ENCODE measurements at places on chromosomes 1 and 21.

DNA sequence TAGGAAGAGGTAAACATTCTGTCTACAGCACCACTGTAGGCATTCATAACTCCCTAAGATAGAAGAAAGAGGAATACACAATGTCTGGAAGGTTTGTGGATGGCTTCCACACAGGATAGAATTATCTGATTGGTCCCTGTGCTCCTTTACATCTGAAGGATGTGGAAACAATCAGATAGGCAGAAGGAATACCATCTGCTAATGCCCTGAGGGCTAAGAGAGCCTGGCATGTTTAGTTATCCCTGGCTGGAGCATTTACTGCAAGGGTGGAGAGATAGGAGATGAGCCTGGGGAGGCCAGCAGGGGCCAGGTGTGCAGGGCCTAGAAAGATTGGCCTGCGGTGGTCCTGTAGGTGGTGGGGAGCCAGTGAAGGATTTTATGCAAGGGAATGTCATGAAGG, 8.6 kb upstream of the ACBD3 start:
- no peak for DNase-seq

GRCh38 chr1:106768501-106768900, 288.0 kb upstream of the PRMT6 start:
- DNase-seq: no peak

- DNase-seq: no peak
Observed at GRCh38 chr1:39892601-39893595, 8.8 kb downstream of the MYCL start.

- no peak for DNase-seq
Observed at GRCh38 chr1:53362270-53362669, 34.4 kb upstream of the LRP8 start.

DNA sequence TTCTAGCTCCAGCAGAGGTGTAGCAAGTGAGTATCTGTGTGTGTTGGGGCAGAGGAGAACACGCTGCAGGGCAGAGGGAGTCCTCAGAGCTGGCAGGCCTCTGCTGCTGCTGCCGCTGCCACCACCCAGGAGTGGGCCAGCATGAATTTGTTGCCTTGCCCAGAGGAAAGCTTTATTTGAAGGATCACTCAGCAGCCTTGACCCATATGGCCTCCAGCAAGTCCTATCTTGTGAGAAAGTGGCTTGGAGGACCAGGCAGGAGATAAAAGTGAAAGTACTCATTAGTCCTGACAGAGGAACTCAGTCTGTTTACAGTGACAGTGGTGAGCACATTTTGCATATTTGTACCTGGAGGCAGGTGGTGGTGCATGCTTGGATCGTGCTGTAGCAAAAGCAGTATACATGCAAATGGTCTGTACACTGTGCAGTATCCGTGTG, 3.1 kb downstream of the TRAF5 start:
- no peak for DNase-seq

- peak; percentile 53 for DNase-seq
Observed at GRCh38 chr1:180849031-180849775, 63.5 kb upstream of the KIAA1614 start.

DNA sequence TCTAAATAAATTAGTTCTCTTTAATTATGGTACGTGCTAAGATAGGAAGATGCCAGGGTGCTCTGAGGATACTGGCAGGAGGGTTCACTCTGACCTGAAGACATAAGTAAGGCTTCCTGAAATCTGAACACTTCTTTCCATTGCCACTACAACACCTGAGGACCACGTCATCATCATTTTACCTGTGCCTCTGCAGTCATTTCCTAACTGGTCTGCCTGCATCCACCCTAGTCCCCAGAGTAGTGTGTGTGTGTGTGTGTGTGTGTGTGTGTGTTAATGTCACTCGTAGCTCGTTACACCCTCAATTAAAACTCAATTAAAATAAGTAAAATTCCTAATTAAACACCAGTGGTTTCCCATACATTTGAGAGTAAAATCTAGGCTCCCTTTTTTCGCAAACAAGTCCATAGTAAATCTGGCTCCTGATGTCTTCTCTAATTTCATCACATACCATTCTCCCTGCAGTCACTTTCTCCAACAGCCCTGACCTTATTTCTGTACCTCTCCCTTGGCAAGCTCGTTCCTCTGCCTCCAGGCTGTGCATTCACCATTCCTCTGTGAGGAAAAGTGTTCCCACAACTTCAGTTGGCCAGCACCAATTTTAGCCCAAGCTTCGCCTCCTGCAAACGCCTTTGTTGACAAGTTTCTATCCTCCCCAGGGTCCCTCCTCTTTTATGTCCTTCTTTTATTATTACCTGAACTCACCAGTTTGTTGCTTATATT, 8.7 kb downstream of the IL12RB2 start:
- no peak for DNase-seq

DNA sequence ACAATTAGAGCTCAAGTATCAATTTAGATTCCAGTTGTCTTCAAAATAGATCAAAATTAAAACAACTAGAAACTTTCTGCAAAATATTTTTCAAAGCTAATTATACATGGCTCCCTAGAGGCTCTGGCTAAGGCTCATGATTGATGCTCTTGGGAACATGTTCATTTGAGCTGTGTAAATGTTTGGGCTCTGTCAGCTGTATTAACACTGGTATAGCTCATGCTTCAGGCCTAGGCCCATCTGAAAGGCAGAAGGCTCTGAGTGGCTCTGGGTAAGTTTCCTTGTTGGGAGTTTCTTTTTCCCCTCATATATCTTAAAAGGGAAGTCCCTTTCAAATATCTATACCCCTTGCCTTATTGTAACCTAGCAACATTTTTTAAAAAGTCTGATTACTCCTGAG, 81.3 kb downstream of the UROD start:
- no peak for DNase-seq

DNA sequence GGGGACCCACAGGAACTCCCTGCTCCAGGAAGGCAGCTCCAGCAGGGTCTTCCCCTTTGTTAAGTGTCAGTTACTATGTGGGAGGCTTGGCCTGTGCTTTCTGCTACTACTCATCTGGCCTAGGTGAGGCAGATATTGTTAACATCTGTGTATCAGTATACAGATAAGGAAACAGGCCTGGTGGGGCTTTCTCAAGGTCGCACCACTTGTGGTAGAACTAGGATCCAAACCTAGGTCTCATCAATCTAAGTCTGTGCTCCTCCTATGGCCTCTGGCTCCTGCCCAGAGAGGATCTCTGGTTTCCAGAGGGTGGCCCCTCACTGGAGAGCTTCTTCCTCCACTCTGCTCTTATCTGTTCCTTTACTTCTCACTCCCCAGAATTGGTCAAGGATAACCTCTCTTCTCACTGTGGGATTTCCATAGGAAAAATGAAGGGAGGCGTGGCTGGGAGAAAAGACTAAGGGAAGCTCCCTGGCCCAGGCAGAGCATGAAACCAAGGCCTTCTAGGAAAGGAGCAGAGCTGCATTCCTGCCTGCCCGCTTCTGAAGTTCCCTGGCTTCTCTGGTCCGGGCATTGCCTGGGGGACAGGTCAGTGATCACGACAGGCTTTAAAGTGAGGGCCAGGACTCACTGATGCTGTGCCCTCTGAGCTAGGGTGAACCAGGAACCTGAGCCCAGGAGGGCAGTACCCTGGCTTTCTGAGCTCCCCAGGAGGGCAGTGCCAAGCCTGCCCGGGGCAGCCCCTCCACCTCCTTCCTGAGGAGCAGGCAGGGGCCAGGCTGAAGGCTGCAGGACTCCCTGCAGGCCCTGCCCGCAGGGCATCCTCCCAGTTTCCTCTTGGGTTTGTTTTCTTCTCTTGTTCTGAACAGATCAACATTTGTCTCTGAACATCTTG, 5.8 kb downstream of the KCNC4 start:
- no peak for DNase-seq

GRCh38 chr1:22487781-22488180, 36.1 kb downstream of the ZBTB40 start:
- DNase-seq: no peak

DNA sequence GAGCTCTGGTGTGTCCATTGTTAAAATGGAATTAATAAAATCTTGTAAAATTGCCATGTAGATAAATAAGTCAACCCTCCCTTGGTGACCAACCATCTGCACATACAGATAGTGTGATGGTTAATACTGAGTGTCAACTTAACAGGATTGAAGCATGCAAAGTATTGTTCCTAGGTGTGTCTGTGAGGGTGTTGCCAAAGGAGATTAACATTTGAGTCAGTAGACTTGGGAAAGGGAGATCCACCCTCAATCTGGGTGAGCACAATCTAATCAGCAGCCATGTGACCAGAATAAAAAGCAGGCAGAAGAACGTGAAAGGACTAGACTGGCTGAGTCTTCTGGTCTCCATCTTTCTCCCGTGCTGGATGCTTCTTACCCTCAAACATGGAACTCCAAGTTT, 174.8 kb downstream of the LTN1 start:
- no peak for DNase-seq

GRCh38 chr1:156428746-156429288, 59.8 kb downstream of the RHBG start:
- no peak for DNase-seq

DNA sequence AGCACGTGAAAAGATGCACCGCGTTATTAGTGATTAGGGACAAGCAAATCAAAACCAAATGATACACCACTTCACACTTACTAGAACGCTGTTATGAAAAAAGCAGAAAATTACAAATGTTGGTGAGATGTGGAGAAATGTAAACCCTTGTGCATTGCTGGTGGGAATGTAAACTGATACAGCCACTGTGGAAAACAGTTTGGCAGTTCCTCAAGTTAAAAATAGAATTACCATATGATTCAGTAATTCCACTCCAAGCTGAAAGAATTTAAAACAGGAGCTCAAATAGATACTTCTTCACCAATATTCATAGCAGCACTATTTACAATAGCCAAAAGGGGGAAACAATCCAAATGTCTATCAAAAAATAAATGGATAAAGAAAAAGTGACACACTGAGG, 10.3 kb upstream of the EVI5 start:
- no peak for DNase-seq

GRCh38 chr21:15221799-15222386, 157.1 kb upstream of the NRIP1 start:
- peak; percentile 1 for DNase-seq

DNA sequence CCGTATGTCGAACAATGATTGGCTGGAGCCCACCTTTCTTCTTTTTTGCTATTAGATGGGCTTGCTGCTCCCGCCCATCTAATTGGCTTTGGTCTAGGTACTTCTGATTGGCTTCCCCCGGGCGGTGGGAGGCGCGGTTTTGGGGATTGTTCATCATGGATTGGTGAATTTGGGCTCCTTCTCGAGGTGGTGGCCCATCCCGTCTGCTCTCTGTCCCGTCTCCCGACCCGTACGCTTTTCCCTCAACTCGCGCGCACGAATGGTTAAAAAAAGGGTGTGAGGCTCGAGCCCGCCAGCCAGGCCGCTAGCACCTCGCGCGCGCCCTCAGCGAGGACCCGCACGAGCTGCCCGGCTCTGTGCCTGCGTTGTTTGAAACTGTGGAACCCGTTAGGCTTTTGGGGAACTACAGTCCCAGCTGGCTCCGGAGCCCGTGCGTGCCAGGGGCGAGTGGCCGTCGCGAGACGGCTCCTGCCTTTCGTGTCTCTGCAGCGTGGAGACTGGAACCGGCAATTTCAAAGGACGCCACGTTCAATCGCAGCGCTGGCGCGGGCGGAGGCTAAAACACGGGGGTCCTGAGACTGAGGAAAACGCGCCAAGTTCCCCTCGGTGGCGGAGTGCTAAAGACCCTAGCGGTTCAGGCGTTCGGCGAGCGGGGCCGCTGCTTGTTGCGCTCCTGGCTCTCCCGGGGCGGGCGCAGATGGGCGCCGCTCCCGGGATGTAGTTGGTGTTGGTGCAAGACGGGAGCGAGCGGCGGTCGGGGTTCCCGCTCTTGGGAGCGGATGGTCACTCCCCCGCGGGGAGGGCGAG, at the start of gene USP1:
USP1 (plus strand) TSS at position 584 of the 807 bp plus-strand sequence. CDS start 2,819 bp downstream, outside the sequence.
- peak; percentile 97 for DNase-seq

DNA sequence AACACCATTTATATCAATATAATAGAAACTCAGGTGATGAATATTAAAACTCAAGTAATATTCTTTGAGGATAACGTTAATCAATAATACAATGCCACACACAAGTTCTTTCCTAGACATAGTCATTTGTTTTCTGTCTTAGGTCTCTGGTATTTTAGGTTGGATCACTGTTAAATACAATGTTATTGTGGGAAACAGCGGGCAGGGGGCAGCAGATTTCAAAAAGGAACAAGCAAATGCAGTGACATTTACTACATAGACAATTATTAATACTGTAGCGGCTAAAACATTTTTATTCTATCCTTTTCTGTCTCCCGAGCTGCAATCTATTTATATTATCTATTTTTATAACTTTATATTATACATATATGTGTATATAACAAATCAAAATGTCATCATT, 186.4 kb upstream of the ZNHIT6 start:
- DNase-seq: peak; percentile 13

GRCh38 chr1:46053734-46054133, 78.7 kb downstream of the PIK3R3 start:
- DNase-seq: no peak

DNA sequence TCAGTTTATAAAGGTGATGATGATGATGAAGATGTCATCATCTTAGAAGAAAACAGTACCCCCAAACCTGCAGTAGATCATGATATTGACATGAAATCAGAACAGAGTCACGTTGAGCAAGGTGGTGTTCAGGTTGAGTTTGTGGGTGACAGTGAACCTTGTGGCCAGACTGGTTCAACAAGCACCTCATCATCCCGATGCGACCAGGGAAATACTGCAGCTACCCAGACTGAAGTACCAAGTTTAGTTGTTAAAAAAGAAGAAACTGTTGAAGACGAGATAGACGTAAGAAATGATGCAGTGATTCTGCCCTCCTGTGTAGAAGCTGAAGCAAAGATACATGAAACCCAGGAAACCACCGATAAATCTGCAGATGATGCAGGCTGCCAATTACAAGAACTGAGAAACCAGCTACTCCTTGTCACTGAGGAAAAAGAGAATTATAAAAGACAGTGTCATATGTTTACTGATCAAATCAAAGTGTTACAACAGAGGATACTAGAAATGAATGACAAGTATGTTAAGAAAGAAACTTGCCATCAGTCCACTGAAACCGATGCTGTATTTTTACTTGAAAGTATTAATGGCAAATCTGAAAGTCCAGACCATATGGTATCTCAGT, 16.0 kb upstream of the CHAF1B start:
- DNase-seq: no peak

- DNase-seq: no peak
Observed at GRCh38 chr21:29504751-29505321, 206.1 kb downstream of the BACH1 start.

DNA sequence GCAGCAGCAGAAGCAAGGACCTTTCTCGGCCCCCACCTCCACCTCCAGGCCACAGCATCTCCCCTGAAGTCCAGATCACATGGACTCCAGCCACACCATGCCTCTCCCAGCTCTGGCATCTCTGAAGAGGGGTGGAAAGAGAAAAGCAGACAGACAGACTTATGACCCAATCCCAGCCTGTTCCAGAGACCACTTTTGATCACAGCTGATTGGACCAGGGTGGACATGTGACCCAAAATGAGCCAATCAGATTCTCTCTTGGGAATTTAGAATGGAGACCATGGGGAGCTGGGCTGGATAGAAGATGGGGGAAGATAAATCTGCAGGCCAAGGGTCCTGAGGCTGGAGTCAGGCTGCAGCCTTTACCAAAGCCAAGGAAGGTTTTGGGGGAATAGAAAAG, 16.4 kb downstream of the HTR1D start:
- DNase-seq: no peak
